ENCODE measurements at places on chromosomes 16 and 17.

DNA sequence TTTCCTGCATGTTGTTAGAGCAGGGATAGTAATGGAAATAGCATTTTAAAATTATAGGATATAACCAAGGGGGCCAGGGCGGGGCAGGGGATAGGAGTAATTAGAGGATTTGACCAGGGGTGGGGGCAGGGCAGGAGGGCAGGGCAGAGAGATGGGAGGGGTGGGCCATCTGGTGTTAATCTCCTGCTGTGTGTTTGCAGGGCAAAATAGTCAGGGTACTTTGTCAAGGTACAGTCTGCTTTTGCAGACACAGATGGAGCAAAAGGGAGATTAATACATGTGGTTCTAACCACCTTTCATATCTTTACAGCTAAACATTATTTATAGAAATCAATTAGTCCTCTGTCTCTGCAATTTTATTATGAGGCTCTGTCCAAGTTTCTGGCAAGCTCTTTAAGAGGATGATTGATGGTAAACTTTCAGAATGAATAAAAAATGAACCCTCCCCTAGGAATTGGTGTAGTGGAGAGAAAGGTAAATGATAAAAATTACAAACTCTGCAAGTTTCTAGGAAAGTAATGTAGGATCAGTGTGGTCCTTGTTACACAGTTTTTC is 6.6 kb downstream of the ANKFN1 start:
- DNase-seq = no peak

- DNase-seq = no peak
Observed at GRCh38 chr17:63285551-63285950, 160.6 kb downstream of the CYB561 start.

- DNase-seq = no peak
Observed at GRCh38 chr16:86514481-86515376, 4.4 kb downstream of the FOXF1 start.

GRCh38 chr17:39663340-39663687 is 1.8 kb upstream of the TCAP start:
- no peak for DNase-seq

- no peak for DNase-seq
Observed at GRCh38 chr17:61404913-61405685, 5.5 kb downstream of the TBX2 start.

DNA sequence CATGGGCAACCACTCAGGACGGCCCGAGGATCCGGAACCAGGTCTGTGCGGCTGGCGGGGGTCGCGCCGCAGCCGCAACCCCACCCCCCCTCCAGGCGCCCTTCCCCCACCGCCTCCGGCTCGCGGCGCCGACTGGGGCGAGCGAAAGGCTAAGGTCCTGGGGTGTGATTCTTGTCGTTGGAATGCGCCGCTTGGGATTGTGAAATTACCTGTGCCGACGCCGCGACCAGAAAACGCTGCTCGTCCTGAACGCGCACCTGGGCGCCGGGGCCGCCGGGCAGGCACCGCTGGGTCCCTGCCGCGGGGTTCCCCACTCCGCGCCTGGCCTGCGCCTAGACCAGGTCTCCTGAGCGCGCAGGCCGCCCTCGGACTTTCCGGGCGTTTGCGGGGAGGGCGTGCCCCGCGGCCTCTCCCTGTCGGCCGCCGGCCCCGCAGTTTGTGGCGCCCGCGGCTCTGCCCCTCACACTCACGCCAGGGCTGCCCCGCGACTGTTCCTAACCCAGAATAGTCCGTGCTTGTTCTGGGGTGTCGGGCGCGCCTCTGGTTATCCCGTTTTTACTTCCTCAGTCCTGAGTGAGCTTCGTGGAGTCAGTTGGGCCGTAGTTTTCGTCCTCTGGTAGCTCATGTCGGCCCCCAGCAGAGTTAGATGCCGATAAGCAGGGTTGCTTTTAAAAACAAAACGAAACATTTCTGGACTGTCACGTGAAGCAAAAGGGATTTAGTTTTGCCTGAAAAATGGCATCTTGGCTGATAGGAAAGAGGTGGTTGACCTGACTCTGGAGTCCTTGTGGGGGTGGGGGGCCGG is 147.2 kb downstream of the SPECC1 start:
- peak; percentile 56 for DNase-seq

DNA sequence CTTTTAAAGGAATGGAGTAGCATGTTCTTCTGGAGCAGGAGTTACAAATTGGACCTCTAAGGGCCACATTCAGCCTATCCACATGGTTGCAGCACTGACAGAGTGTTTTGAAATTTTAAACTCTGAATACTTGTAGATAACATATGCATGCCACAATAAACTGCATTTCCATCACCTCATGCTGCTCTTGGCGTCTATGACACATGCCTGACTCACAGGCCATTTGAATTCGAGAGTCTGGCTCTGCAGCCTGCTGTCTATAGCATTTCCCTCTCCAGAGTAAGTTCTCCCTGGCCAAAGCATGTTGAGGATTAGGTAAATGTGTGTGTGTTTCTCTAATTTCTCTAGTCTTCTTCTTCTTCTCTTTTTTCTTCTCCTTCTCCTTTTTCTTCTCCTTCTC is 28.7 kb upstream of the MYOCD start:
- peak; percentile 80 for DNase-seq

DNA sequence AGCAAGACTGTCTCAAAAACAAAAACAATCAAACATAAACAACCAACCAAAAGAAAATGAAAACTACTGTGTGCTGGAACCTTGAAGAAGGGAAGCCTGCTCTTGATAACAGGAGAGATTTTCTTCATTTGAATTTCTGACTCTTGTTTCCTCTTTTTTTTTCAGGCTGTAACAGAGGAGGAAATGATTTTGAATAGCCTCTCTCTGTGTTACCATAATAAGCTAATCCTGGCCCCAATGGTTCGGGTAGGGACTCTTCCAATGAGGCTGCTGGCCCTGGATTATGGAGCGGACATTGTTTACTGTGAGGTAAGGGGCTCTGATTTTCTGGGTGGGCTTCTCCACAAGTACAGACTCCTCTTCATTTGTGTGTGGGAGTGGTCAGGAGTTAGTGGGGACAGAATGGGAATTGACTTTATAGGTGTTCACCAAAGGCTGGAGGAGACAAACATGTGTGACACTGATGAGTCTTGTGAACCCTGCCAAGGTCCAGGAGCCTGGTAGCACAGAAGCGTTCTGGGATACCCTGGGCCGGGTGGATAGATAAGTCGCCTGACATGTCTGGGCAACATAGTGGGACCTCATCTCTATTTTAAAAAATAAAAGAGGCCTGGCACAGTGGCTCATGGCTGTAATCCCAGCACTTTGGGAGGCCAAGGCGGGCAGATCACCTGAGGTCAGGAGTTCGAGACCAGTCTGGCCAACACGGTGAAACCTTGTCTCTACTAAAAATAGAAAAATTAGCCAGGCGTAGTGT is 14.9 kb downstream of the DUS2 start:
- no peak for DNase-seq

GRCh38 chr16:55364811-55365210 is 40.8 kb downstream of the IRX6 start:
- DNase-seq = no peak

DNA sequence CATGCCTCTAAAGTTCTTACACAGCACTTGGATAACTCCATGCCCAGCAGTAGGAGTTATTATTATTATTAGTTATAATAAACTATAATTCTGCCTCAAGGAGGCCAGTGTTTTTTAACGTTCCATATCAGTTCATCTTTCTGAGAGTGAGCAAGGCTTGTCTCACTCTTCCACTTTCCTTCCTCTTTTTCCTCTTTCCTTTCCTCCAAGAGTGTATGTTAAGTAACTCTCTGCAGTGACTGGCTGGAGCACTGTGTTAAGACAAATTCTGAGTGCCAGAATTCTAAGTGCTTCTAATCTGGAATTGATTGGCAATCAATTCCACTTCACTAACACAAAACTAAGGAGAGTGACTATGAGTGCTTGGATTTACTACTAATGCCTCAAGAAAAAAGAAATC is 16.4 kb downstream of the CLEC19A start:
- no peak for DNase-seq

GRCh38 chr16:49026566-49027181 is 255.0 kb downstream of the CBLN1 start:
- DNase-seq = no peak

- peak; percentile 85 for DNase-seq
Observed at GRCh38 chr17:31248986-31249834, 47.8 kb downstream of the OMG start.

- peak; percentile 14 for DNase-seq
Observed at GRCh38 chr17:16877099-16877498, 94.8 kb downstream of the TNFRSF13B start.

GRCh38 chr16:82358606-82359221 is 188.7 kb upstream of the MPHOSPH6 start:
- no peak for DNase-seq

DNA sequence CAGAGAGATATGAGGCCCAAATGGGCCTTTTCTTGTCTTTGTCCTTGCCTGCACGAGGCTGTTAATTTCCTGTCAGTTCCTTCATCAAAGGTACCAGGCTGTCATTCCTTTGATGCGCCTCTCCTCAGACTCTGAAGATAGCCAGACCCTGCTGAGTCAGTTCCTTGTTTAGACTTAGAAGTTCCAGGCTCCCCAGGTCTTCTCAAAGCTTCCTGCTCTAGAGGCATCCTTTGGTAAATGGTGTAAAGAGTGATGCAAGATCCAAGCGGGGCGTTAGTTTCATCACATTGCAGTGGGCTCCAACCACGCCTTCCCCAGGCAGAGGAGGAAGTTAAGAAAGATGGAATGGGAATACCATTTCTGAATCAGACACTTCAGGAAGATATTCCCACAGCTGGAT is 4.0 kb upstream of the CDH11 start:
- peak; percentile 52 for DNase-seq

- no peak for DNase-seq
Observed at GRCh38 chr16:4976611-4977145, 18.5 kb downstream of the SEC14L5 start.

- no peak for DNase-seq
Observed at GRCh38 chr17:7611635-7612293, 2.9 kb downstream of the FXR2 start.

GRCh38 chr17:32976131-32976530 is 15.5 kb upstream of the SPACA3 start:
- DNase-seq = no peak

GRCh38 chr16:1669698-1670097 is 8.4 kb upstream of the JPT2 start:
- DNase-seq = no peak

DNA sequence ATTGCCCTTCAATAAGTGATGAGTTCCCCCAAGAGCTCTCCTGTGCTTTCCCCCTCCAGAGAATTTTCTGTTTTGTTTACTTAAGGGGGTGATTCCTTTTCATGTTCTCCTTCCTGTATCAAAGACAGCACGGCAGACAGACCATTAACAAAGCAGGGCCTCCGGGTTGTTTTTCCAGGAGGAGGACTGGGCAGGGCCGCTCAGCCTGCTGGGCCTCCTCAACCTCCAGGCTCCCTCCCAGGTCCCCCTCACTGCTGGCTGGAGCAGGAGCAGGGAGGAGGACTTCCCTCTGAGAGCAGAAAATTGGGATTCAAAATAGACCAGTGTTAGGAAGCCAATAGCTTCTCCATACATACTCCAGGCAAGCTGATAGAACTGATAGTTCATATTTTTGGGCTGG is 20.4 kb downstream of the SDK2 start:
- no peak for DNase-seq

DNA sequence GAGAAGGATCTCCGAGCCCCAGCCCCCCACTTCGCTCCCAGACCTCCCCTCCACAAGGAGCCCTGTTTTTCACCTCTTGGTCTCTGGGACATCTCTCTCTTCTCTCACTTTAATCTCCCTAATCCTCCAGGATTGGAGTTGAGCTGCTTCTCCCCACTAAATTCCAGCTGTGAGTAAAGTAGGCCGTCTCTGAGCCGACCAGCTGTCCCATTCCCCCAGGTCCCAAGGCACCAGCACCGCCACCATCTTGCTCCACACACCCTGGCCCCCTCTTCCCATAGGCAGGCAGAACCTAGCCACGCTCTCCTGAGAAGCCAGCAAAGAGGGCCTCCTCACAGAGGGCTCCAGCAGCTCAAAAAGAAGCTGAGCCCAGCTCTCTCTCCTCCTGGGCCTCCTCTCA is 878 bp downstream of the DLG4 start:
- no peak for DNase-seq

DNA sequence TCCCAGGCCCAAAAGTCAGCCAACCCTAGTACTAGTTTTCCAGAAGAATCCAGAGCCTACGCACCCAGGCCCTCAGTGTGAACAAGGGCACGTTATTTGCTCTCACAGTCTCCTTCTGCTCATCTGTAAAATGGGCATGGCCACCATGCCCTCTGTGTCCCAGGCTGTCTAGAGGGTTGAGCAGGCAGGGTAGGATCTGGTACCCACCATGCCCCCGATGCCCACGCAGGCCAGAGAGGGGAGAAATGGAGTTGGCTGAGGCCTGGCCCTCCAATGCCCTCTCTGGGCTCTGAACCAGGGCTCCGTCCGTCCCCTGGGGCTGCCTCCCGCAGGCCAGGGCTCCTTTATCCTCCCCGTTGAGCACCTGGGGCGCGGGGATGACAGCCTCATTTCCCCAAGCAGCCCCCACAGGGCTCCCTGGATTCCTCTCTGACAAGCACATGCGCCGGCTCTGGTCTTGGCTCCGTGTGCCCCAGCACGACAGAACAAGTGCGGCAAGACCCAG is 9.1 kb upstream of the BAHCC1 start:
- no peak for DNase-seq

DNA sequence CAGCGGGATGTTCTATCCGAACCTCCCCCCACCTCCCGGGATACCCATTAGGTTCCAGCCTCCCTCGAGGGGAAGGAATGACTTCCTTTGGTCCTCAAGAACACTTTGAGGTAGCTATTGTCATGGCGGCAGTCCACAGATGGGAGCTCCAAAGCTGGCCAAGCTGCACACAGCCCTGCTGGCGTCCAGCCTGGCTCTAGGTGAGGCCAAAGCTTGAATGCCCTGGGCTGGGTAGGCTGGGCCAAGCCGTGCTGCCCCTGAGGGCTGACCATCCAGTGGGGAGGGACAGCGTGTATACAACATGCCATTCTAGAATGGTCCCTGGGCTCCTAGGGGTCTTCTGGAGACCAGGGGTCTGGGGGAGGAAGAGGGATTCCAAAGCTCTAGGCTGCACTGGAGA is 43.5 kb downstream of the PEMT start:
- DNase-seq = no peak

- DNase-seq = no peak
Observed at GRCh38 chr17:74037320-74037719, 166.2 kb upstream of the RPL38 start.

DNA sequence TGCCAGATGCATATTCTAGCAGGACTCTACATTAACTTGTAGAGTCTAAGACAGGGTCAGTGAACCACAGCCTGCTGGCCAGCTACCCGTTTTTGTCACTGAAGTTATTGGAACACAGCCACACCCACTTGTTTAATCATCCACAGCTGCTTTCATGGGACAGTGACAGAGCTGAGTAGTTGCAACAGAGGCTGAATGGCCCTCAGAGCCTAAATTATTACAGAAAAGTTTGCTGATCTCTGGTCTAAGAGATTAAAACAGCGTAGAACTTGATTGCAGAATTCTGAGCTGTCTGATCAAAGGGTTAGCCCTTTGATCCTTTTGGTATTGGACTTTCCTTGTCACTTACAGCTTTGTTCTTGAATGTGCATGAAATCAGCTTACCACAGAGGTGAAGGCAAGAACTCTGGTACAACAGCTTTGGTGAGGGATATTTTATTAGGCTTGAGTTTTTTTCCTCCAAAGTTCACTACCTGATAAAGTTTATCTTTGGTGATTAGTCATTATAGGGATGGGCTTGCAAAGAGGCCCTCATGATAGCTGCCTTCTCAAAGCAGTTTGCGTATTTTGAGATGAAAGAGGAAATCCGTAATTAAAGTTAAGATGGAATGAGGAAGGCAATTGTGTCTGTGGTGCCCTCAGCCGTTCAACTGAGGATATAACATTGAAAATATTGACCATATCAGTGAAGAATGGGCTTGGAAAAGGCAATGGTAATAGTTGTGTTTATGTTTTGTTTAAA is 23.6 kb downstream of the ALDH3A2 start:
- DNase-seq = no peak

GRCh38 chr17:46942441-46943217 is 19.7 kb downstream of the GOSR2 start:
- peak; percentile 76 for DNase-seq

Measured in EL (cell line).